ENCODE measurements at places on chromosomes 11 and 22.

GRCh38 chr11:128926437-128927107 is 16.1 kb downstream of the TP53AIP1 start:
- no peak for DNase-seq

DNA sequence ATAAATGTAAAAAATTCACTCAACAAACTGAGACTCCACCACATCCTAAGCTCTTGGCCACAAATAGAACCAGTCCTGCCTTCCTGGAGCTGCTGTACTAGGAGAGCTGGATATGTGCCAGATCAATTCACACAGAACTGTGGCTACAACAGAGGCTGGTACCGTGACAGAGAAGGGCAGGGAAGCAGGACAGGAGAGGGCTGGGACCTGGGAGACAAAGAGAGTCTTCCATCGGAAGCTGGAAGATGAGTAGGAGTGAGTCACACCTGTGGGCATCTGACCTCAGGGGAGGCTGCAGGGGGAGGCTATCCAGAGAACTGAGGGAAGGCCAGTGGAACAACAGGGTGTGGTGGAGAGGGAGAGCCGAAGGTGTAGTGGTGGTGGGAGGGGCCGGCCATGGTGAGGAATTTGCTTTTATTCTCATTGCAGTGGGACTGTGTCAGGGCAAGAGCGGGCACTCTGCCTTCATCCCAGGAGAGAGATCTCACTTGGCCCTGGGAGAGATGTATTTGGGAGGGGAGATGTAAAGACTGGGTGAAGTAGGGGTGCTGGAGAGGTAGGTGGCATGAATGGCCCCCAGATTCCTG is 1.9 kb upstream of the LTBP3 start:
- DNase-seq = no peak

GRCh38 chr11:105334025-105334714 is 194.6 kb upstream of the CARD18 start:
- DNase-seq = no peak

DNA sequence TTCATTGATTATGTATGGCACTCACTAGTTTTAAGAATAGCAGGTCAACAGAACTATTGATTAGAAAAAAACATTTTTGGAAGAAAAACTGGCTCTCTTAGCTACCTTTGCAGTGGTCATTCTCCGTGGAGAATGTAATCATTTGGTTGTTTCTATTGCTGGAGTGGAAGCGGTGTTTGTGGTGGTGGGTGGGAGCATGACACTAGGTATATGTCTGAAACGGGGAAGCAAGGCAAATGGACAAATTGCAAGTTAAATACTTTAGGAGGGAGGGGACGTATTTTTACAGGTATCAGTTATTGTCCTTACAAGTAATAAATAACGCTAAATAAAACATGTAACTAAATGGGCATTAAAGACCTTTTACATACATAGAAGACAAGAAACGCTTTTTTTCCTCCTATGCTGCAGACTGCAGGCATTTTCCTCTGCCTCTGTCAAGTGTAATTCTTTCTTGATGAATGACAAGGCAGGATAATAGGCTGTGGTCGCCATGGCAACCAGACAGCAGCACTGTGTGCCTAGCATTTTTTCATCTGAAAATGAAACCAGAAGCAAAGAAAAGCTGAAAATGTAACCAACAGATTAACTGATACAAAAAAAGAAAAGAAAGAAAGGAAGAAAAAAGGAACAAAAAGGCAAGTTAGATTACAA is 46.2 kb downstream of the BLID start:
- peak; percentile 16 for DNase-seq

DNA sequence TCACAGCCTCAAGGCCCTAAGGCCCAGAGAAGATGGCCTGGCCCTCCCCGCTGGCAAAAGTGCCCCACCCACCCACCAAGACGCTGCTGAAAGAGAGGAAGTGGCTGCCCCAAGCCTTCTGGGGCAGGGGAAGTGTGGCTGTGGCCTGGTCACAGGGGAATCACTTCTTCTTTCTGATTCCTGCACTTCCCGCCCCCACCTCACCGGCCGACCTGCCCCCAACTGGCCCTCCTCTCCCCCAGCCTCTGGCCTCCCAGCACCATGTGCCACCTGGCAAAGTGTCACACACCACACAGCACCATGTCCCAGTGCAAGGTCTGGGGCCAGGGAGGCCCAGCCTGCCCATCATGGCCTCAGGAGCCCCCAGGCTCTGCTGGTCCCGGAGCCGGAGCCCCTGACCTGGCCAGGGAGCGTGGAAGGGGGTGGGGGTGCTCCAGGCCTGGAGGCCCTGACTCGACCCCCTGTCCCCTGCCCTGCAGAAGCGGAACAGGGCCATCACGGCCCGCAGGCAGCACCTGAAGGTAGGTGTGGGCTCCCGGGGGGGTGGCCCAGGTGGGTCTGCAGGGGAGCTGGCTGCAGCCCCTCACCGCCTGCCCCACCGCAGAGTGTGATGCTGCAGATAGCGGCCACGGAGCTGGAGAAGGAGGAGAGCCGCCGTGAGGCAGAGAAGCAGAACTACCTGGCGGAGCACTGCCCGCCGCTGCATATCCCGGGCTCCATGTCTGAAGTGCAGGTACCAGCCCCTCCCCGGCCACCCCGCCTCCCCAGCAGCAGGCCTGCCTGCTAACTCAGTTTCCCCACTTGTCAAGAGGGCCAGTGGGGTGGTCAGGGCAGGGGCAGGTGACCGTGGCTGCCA is 1.4 kb downstream of the TNNI2 start:
- no peak for DNase-seq

DNA sequence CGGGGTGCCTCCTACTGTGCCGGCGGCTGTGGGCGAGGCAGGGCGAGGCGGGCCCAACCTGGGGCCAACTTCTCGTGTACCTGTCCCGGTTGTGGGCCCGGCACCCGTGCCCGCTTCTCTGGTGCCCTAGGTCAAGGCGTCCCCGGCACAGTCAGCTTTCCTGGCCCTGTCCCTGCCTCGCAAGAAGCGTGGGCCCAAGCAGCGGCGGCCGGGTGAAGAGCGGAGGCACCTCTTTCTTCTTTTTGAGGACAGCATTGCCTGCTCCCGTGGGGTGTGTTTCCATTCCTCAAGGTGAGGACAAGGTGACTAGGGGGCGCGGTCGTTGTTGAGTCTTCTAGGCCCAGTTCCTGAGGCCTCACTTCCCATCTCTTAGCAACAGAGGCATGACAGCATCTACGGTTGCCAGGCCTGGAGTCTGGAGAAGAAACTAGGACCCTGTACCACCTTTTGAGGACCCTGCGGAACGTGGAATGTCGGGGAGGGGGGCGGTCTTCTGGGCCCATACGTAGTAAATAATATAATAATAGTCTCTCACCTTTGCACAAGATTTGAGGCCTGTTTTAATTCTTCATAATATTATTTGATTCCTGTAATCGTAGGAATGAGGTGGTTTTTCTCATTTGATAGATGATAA is 418 bp downstream of the ACO2 start:
- DNase-seq = no peak

DNA sequence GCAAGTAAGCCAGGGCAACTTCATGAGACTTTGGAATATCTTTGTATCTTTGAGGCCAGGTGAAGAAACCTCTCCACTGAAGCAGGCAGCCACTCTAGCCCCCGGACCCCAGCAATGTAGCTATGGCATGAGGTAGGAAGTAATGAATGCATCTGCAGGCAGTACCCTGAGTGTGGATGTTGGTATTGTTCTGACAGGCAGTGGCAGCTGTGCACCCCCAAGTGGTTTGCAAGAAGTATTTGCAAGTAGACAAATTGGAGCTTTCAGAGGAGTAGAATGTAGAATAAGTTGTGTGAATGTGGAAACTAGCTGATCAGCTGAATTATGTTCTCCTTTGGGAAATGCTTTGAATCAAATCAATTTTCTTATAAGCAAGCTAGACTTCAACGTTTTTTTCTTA is 194.4 kb upstream of the PGR start:
- no peak for DNase-seq

- no peak for DNase-seq
Observed at GRCh38 chr11:11995601-11996000, 12.8 kb downstream of the DKK3 start.

DNA sequence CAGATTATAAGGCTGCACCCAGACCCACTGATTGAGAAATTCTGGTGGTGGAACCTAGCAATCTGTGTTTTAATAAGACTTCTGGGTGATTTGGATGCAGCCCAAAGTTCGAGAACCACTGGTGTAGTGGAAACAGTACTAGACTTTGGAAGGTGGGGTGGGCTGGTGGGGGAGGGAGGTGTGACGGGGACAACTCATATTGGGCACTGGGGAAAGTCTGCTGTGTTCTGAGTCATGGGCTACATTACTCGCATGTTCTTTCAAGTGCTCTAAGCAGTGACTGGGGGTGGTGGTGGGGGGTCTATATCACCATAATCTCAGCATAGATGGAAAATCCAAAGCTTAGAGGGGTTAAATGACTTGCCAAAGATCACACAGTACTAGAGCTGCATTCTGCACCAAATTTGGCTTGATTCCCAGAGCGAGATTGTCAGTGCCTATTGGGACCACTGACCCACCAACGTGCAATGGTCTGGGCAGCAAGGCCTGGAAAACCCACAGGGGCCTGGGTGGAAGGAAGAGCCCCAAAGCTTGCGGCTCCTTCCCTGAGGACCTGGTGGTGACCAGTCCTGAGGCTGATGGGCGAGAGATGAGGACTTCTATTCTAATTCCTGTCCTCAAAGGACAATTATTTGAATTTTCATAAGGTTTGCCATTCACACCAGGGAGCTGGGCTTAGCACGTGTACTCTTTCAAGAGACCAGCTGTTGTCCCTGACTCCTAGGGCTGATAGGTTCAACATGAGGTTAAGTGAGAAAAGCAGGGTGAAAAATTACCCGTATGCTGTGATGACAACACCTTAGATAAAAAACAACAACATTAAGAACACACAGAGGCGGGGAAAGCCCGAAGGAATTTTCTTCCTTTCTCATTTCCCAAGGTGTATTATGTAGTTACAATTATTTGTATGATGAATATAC is 77.5 kb upstream of the NARS2 start:
- no peak for DNase-seq

GRCh38 chr11:109320595-109320994 is 101.4 kb upstream of the C11orf87 start:
- no peak for DNase-seq

GRCh38 chr11:109140426-109140825 is 281.6 kb upstream of the C11orf87 start:
- no peak for DNase-seq

DNA sequence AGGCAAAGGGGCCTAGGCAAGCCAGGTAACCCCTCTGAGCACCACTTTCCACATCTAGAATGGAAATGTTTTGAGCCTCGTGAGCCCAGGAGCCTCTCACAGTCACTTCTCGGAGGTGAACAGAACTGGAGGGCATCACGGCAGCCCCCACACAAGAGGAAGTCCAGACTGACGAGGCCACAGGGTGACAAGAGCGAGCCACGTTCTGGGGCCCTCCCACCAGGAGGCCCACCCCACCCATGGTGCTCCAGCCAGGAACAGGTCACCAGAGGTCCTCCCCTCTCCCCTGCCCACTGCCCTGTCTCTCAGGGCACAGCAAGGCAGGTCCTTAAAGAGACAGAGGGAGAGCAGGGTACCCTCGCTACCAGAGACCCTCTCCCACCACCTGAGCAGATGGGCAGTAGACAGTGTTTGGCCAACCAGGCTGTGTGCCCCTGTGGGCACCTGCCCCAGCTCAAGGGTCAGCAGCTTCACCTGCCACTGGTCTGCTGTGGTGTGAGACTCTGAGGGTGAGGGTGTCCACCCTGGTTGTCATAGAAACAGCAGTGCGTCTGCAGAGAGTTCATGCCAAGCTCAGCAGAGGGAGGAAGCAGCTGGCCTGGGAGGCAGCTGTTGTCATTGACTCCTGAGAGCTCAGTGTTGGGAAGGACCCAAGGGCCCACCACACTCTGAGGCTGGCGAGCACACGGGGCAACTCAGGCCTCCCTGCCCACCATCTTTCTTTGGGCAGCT is 31.4 kb downstream of the RSPH14 start:
- no peak for DNase-seq

DNA sequence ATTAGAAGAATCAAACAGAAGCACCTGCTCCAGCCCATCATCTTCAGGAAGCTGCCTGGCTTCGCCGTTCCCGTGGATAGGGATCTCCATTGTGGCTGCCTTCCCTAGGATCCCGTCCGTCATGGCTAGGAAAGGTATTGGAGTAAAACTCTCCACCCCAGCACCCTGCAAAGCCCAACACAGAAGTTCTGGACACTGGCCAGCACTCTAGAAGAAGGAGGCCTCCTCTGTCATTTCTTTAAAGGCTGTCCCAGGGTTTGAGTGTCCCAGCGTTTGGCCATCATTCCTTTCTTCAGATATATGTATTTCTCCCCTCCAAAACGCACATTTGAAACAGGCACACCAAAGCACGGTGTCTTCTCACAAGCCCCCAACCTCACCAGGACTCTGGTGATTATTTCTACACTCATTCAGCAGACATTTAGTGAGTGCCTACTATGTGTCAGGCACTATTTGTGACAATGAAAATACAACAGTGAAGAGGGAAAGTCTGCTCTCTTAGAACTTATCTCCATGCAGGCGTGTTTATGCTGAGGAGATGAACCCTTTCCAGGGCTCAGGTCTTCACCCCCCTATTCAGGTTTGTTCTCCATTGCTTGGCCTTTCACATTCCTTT is 724 bp downstream of the ARFIP2 start:
- no peak for DNase-seq

GRCh38 chr11:95359756-95360155 is 128.8 kb upstream of the SESN3 start:
- DNase-seq = no peak

DNA sequence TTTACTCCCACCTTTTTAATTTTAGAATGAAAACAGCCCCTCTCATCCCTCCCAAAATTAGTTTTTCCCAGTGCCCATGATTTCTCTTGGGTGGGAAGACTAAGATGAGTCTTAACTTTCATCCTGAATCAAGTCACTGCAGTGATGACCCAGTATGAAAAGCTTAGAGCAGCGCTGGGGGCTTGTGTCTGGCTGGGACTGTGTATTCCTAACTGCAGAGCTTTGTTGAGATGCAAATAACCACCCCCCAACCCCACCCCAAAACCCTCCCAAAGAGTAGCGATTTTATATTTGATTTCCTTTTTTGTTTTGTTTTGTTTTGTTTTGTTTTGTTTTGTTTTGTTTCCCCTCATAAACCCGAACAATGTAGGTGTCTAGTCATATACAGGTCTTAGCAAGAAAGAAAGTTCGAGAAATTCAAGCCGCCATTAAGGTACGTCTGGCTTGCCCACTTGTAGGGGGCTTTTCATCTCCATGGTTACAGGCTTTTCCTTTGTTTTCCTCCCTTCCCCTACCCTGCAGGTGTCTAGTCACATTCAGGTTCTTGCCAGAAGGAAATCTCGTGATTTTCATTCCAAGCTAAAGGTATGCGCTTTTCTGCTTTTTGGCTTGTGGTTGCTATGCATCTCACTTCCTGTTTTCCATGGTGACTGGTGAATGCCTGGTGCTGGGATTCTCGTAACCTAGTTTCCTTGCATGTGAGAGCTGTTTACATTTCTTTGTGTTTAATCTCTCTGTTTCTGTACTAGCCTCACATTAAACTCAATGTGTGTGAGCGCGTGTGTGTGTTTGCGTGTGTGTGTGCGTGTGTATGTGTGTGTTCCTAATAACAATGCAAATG is 144.6 kb upstream of the RASSF10 start:
- DNase-seq = no peak

GRCh38 chr22:41862530-41863266 is 29.8 kb downstream of the SREBF2 start:
- DNase-seq = no peak

- no peak for DNase-seq
Observed at GRCh38 chr22:37611207-37611606, 2.6 kb downstream of the GGA1 start.

GRCh38 chr11:68950270-68950669 is 30.5 kb downstream of the MRGPRD start:
- DNase-seq = no peak

GRCh38 chr11:5679811-5680210 is 5.1 kb downstream of the TRIM5 start:
- no peak for DNase-seq

- DNase-seq = no peak
Observed at GRCh38 chr11:63012430-63012829, 3.2 kb downstream of the SLC22A8 start.

- DNase-seq = no peak
Observed at GRCh38 chr11:120467627-120468026, 43.9 kb upstream of the GRIK4 start.
